ENCODE measurements at places on chromosomes 1 and 21. TPM values are rescaled to one million over a fixed set of nuclear protein-coding genes. Genes with fewer than 3 reads are reported as not detected.
A peak's percentile ranks its signal among the peaks of the same experiment; 100 is the strongest.

GRCh38 chr1:15386164-15386749, 23.4 kb upstream of the EFHD2 start:
- no peak for DNase-seq

- no peak for DNase-seq
Measured at GRCh38 chr1:229339520-229339919, 3.3 kb downstream of the CCSAP start.

DAB1 gene
- total RNA-seq, result not detected

PIGK gene
- 21.6 TPM for total RNA-seq

GRCh38 chr1:208988811-208989222, 594.7 kb upstream of the CAMK1G start:
- peak; percentile 23 for DNase-seq

- DNase-seq, result no peak
Measured at GRCh38 chr1:175338387-175339135, 146.0 kb upstream of the KIAA0040 start.

GNAT2 gene
- not detected for total RNA-seq

TMEM167B gene
- total RNA-seq, result 13.1 TPM
